ENCODE measurements at places on chromosomes 16 and 17.
A peak's percentile ranks its signal among the peaks of the same experiment; 100 is the strongest.

DNA sequence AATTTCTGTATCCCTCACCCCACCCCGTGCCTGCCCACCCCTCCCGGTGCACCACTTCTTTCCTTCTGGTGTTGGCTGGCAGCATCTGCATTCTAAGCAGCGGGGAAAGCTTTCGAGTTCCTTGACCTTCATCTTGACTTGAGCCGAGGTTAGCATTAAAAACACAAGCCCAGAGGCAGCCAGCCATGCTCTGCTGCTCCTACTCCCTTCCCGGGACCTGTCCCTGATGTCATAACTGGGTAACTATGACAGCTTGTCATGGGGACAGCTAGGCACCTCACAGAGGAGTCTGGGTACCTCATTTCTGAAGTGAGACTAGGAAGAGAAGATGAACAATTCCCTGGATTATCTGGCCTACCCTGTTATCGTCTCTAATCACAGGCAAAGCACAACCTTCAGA lies at the start of gene CFAP97D1:
TSS of gene CFAP97D1 (plus strand) at position 301 of the 400 bp plus-strand sequence. CDS start at position 329, 28 bp downstream.
- DNase-seq = no peak

DNA sequence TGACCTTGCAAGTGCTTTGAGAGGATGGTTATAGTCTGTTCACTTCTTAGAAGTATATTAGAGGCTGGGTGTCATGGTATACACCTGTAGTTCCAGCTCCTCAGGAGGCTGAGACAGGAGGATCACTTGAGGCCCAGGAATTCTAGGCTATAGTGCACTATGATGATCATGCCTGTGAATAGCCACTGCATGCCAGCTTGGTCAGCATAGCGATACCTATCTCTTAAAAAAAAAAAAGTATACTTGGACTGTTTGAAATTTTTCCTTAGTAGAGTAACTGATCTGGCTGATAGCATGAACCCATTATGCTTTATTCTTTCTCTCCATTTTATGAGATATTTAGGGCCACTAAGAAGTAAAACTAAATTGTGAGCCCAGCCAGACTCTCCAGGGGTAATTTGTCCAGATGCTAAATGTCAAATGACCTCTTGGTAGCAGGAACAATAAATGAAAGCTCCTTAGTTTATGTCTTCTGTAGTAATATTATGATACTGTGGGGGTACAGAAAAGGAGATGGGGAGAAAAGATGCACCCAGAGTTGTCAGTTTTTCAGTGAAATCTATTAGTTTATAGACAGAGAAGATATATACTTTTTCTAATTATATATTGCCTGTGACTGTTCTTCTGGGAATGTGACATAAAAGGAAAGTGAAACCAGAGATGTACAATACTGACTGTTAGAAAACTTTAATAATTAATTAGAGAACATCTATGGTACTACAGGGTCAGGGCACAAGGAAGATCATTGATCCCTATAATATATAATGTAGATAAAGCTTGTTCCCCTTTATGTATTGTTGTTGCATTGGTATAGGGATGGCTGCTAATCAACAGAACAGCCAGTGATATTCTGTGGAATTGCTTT lies 335.3 kb upstream of the TBX2 start:
- DNase-seq = no peak

- no peak for DNase-seq
These were observed 22.1 kb downstream of the VAC14 start for GRCh38 chr16:70778901-70779309.

- DNase-seq = peak; percentile 45
These were observed 175.3 kb downstream of the UTP18 start for GRCh38 chr17:51435641-51436091.

DNA sequence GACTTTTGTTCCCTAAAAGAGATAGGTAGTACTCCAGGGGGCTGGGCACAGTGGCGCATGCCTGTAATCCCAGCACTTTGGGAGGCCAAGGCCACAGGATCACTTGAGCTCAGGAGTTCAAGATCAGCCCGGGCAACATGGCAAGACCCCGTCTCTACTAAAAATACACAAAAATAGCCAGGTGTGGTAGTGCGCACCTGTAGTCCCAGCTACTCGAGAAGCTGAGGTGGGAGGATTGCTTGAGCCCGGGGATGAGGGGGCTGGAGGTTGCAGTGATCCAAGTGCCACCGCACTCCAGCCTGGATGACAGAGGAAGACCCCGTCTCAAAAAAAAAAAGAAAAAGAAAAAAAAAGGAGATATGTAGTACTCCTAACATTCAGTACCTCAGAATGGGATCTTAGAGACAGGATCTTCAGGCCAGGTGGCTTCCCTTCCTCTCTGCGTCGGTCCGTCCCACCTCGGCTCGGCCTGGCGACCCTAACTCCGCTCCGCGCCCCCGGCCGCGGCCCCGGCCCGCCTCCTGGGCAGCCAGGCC lies 89.6 kb downstream of the CDC27 start:
- no peak for DNase-seq

- peak; percentile 59 for DNase-seq
These were observed 3.6 kb downstream of the USP7 start for GRCh38 chr16:8959921-8960787.

DNA sequence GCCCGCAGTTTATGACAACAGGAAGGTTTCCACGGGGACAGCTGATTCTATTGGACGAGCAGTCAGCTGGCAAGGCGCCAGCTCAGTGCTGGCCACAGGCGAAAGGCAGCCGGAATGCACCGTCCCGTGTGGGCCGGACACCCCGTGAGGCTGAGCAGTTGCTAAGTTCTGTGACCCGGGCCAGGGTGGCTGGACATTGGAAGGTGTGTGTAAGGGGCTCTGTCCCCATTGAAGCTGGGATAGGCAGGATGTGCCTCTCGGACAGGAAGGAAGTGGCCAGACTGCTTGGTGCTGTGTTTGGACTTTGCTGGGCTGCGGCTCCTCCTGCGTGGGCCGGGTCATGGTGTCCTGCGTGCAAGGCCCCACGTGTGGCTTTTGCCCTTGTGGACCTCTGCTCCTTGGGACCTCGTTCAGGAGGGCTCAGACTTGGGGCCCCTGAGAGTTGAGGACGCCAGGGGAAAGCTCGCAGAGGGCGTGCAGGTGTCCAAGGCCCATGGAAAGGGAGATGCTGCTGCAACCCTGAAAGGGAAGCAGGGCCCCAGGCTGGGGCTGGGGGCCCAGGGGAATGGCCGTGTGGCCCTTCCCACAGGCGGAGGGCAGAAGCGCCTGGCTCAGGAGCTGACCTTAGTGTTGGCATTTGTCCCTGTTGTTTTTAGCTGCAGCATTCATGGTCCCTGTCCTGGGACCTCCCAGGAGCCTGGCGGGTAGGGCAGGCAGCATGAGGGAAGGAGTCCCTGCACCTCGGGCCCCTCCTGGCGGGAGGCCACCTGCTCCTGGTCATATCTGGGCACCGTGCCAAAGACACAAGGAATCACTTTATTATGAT lies 10.0 kb downstream of the BAIAP2 start:
- no peak for DNase-seq

GRCh38 chr16:49282690-49283375 lies 1.2 kb upstream of the CBLN1 start:
- no peak for DNase-seq

DNA sequence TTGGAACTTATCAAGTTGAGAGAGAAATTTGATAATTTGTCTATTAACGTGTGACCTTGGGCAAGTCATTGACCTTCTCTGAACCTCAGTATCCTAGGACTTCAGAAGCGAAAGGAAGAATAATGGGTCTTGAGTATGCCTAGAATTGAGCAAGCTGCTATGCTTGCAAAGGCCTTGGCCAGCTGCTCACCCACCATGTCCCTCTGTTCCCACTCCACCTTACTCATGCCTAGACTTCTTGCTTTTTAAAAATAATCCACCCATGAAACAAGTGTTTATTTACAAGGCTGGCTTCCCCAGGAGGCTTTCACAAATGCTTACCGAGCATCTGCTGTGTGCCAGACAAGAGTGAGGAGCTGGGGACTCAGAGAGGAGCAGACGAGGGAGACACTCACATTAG lies 590.6 kb downstream of the MAF start:
- DNase-seq = no peak

- DNase-seq = no peak
These were observed 105.9 kb upstream of the ANKFN1 start for GRCh38 chr17:56047331-56047730.

- DNase-seq = no peak
These were observed 10.6 kb downstream of the PEMT start for GRCh38 chr17:17580662-17581470.

DNA sequence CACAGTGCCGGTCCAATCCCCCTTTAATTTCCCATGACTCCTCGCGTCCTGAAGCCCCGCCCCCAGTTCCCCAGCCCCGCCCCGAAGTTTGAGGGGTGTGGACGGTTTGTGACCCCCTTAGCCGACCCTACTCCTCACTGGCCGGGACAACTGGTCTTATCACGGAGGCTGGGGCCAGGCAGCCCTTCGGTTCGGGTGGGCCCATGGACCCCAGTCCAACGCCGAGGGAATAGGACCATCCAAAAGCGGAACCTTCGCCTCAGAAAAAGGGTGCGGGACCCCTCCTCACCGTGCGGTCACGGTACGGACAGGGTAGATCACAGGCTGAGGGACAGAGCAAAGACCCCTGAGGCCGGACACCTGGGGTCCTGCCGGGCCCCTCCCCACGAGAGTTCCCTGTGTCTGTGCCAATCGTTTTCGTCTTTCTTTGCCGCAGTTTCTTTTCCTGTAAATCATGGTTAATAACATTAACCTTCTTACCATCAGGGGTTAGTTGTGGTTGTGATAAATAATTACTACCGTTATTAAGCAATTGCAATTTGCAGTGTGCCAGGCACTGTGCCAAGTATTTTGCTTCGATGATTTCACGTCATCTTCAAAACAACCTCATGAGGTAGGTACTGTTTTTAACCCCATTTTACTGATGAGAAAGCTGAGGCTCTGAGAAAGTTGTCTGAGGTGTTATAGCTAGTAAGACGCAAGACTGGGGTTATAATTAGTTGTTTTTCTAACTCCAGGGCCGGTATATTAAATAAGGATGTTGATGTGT lies 543 bp downstream of the TMUB2 start:
- no peak for DNase-seq

DNA sequence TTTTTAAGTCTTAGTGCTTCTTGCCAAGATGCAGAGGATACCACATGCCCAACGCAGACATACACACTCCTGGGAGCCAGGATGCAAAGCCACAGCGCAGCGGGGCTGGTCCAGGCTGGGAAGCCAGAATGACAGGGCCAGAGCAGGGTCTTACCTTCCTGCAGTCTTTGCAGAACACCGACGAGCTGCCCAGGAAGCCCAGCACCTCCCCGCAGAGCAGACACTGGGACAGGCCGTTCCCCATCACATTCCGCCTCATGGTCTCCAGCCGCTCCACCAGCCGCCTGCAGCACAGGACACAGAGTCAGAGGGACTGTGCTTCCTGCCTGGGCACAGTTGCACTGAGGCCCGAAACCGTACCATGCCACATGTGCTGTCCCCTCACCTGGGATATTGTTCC lies 33.3 kb downstream of the RPH3AL start:
- no peak for DNase-seq

All from activated CD8-positive, alpha-beta memory T cell treated with anti-CD3 and anti-CD28 coated beads, Interleukin-2, amount 10 ng/mL, durations not matched to agents 7 days and 5 days (primary cell).